ENCODE measurements at places on chromosomes 7 and 10. TPM values are rescaled to one million over a fixed set of nuclear protein-coding genes. Genes with fewer than 3 reads are reported as not detected.

DNA sequence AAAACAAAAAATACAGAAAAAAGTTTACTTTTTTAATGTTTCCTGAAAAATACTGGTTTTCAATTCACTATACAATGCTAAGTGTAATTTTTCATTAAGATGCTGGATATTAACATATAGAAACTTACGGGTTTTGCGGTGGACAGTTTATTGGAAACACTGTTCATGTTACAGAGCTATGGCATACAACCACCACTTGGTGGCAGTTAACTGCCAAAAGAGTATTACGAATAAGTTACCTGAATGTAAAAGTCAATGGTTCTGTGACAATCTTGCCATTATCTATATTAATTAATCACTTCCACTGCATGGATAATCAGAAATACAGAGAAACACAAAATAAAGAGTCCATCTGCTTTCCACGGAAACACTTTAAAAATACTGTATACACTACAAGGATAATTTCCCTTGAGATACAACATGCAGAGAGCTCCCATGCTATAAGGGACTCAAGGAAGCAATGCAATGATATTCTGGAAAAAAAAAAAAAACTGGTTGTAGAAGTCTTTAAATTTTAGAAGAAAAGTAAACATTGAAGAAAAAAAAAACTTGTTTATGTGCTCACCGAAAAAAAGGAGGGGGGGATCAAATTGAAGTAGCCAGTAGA, 97.0 kb downstream of the TPK1 start:
- no peaks in the 10 kb centered on the region for H3K36me3 ChIP-seq
- no peaks in the 10 kb centered on the region for H3K27me3 ChIP-seq
- peaks cover 2% of the 10 kb centered on the region for H3K4me1 ChIP-seq
- DNase-seq = peak; percentile 38

The ODAD2 gene
- total RNA-seq = not detected

- no peaks in the 10 kb centered on the region for H3K36me3 ChIP-seq
- no peaks in the 10 kb centered on the region for H3K27me3 ChIP-seq
- no peak overlapping the region for H3K27ac ChIP-seq
- no peak for DNase-seq
- H3K4me1 ChIP-seq = no peaks in the 10 kb centered on the region
These were observed 1481.3 kb downstream of the GATA3 start for GRCh38 chr10:9535744-9536143.

- H3K4me1 ChIP-seq = no peaks in the 10 kb centered on the region
- peaks cover 9% of the 10 kb centered on the region for H3K27me3 ChIP-seq
- no peak for DNase-seq
- no peaks in the 10 kb centered on the region for H3K36me3 ChIP-seq
These were observed 119.8 kb downstream of the EGFR start for GRCh38 chr7:55138663-55139062.

The C7orf33 gene
- total RNA-seq = not detected

DNA sequence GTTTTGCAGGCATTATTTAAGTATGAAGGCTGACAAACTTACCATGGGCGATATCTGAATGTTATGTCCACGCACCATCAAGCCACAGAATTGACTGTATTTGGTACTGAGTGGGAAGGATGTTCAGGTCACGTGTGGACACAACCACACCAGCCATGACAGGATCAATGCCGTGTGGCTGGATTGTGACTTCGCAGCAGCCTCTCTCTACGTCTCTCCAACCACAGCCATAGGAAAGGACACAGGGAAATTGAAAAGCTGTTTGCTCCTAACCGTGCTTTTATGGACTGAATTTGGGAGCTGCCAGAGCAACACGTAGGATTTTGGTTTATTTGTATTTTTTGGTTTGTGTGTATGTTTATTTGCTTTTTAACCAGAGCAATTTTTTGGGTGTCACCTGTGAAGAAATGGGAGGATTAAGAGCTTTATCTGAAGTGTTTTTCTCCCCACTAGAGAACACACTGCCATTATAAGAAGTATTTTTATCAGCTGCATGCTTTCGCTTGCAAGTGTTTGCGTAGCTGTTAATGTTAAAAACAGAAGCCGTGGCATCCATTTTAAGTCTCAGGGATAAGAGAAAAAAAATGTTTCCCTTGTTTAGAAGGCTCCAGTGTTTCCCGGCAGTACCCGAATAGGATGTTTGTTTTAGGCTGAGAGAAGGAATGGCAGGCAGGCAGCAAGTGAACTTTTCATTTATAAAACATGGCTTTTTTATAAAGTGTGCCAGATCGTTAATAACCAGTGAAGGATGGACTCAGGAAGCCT, 401.1 kb upstream of the NFE2L3 start:
- no peaks in the 10 kb centered on the region for H3K36me3 ChIP-seq
- H3K27ac ChIP-seq = no peak overlapping the region
- no peaks in the 10 kb centered on the region for H3K27me3 ChIP-seq
- no peak for DNase-seq
- H3K4me1 ChIP-seq = no peaks in the 10 kb centered on the region

The CALY gene
- not detected for total RNA-seq

DNA sequence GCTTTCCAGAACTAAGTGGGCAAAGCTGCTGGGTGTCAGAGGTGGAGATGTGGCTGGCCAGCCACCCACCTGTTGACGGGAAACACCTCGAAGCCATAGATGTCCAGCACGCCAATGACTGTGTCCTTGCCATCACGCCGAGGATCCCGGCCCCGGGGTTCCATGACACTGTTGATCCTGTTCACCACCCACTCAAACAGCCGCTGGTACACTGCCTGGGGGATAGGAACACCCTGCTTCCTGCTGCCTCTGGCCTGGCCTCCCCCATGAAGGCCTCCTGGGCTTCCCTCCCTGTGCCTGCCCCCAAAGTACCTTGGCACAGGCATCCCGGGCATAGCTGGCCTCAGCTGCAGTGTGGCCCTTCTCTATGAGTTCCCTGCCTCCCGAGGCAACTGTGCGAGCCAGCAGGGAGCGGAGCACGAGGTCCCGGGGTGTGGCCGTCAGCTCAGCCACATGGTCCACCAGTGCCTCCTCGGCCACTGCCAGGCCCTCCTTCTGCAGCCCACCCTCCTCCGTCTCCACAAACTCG, 8.2 kb downstream of the MYO1G start:
- no peak overlapping the region for H3K27ac ChIP-seq
- no peaks in the 10 kb centered on the region for H3K27me3 ChIP-seq
- no peak overlapping the region for H3K4me3 ChIP-seq

The INTS15 gene
- 40.4 TPM for total RNA-seq

DNA sequence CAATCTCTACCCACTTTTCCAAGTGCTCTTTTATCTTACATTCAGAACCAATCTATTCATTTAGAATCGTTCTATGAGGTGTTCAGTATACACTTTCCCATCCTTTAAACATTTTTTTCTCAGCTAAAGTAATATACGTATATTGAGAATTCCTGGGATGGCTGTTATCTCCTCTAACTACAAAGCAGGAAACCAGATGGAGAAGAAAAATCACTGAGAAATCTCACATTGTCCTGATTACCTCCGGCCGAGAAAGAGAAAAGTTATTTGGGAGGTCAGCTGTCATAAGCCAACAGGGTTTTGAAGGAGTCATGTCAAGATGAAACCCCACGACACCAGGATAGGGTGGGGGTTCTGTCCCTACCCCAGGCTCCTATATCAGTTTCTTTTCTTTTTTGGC, 99.2 kb upstream of the KDM7A start:
- no peak overlapping the region for H3K27ac ChIP-seq
- no peaks in the 10 kb centered on the region for H3K36me3 ChIP-seq
- no peaks in the 10 kb centered on the region for H3K4me1 ChIP-seq
- no peaks in the 10 kb centered on the region for H3K27me3 ChIP-seq

- DNase-seq = no peak
- H3K4me3 ChIP-seq = no peak overlapping the region
- no peak overlapping the region for H3K27ac ChIP-seq
- H3K36me3 ChIP-seq = peaks cover 5% of the 10 kb centered on the region
- H3K27me3 ChIP-seq = no peaks in the 10 kb centered on the region
These were observed 135.9 kb downstream of the HIBADH start for GRCh38 chr7:27526611-27527347.

The HOGA1 gene
- total RNA-seq = not detected

The CFAP70 gene
- 0.57 TPM for total RNA-seq

DNA sequence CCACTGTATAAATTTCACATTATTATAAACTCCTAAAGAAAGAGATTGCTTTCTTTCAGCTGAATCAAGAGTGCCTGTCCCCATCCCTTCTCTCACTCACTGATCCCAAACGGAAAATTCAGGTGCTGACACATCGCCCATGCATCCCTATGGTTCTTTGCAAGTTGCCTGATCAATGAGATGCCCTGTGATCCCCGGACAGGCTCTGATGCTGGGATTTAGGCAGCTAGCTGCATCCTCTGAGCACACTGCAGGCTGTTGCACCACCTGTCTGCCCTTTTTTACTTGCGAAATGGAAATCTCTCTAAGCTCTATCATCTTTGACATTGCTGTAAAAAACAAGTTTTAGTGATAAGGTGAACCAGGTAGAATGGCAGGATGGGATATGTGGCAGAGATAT, 456.5 kb downstream of the GATA3 start:
- DNase-seq = no peak
- no peaks in the 10 kb centered on the region for H3K4me1 ChIP-seq
- no peak overlapping the region for H3K4me3 ChIP-seq
- H3K27me3 ChIP-seq = peaks cover 11% of the 10 kb centered on the region
- no peak overlapping the region for H3K27ac ChIP-seq

GRCh38 chr7:101243646-101244374, 1.1 kb downstream of the FIS1 start:
- peaks cover 43% of the 10 kb centered on the region for H3K4me1 ChIP-seq
- H3K27ac ChIP-seq = peak overlapping the region; percentile 97
- peak overlapping the region; percentile 88 for H3K4me3 ChIP-seq
- H3K27me3 ChIP-seq = no peaks in the 10 kb centered on the region
- no peak for DNase-seq
- H3K36me3 ChIP-seq = peaks cover 18% of the 10 kb centered on the region

DNA sequence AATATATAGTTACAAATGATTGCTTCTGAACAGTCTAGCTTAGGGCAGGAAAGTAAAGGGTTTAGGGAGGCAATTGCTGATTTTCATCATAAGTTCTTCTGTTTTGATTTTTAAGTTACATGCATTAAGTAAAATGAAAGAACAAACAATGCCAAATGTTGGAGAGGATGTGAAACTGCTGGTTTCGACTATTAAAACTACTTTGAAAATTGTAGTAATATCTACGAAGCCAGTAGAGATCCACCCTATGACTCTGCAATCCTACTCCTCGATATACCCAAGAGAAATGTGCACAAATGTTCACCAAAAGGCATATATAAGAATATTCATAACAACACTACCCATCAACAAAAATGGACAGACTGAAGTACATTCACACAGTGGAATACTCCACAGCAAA, 24.3 kb downstream of the PDZD8 start:
- H3K36me3 ChIP-seq = peaks cover 3% of the 10 kb centered on the region
- no peak overlapping the region for H3K27ac ChIP-seq
- H3K4me3 ChIP-seq = no peak overlapping the region
- H3K27me3 ChIP-seq = no peaks in the 10 kb centered on the region
- peaks cover 25% of the 10 kb centered on the region for H3K4me1 ChIP-seq
- DNase-seq = no peak

The GIMAP7 gene
- total RNA-seq = 239 TPM

The ZNF804B gene
- not detected for total RNA-seq

GRCh38 chr10:101671453-101671852, 23.5 kb downstream of the FBXW4 start:
- no peak for DNase-seq
- peaks cover 6% of the 10 kb centered on the region for H3K4me1 ChIP-seq
- H3K27me3 ChIP-seq = no peaks in the 10 kb centered on the region
- peaks cover 40% of the 10 kb centered on the region for H3K36me3 ChIP-seq
- H3K4me3 ChIP-seq = no peak overlapping the region
- no peak overlapping the region for H3K27ac ChIP-seq

The C7orf57 gene
- total RNA-seq = 0.21 TPM

GRCh38 chr10:68202960-68203353, 29.0 kb downstream of the ATOH7 start:
- H3K27me3 ChIP-seq = peaks cover 17% of the 10 kb centered on the region
- H3K27ac ChIP-seq = no peak overlapping the region
- no peaks in the 10 kb centered on the region for H3K4me1 ChIP-seq
- H3K36me3 ChIP-seq = no peaks in the 10 kb centered on the region
- no peak for DNase-seq

DNA sequence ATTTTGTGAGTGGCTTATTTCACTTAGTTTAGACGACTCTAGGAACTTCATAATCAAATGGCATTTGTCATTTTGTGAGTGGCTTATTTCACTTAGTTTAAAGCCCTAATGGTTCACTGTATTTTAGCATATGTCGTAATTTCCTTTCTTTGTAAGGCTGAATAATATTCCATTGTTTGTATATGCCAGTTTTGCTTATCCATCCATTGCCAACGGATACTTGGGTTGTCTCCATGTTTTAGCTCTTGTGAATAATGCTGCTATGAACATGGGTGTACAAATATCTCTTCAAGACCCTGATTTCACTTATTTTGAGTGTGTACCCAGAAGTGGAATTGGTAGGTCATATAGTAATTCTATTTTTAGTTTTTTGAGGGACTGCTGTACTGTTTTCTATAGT, 31.8 kb downstream of the DOCK1 start:
- H3K27ac ChIP-seq = no peak overlapping the region
- no peaks in the 10 kb centered on the region for H3K27me3 ChIP-seq
- H3K36me3 ChIP-seq = no peaks in the 10 kb centered on the region
- DNase-seq = no peak
- H3K4me1 ChIP-seq = no peaks in the 10 kb centered on the region

GRCh38 chr10:124622158-124622557, 122.0 kb downstream of the FAM53B start:
- no peak overlapping the region for H3K27ac ChIP-seq
- H3K4me1 ChIP-seq = peaks cover 36% of the 10 kb centered on the region
- peaks cover 10% of the 10 kb centered on the region for H3K36me3 ChIP-seq
- no peak overlapping the region for H3K4me3 ChIP-seq
- DNase-seq = no peak

DNA sequence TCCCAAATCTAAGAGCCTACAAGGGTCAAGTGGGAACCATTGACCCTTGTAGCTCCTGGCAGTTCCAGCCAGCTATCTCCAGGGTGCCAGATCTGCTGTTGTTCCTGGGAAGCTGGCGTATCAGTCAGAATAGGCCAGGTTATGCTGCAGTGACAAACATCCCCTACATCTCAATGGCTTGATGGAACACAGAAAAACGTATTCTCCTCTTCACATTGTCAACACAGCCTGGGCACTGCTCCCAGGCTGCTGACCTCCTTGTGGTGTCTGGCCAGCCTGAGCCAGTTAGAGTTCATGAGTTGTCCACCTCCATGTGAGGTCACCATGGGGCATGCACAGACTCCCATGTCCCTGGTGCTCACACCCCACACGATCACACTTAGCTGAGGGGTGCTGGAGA, 9.5 kb upstream of the TNRC18 start:
- H3K36me3 ChIP-seq = peaks cover 1% of the 10 kb centered on the region
- no peak for DNase-seq
- H3K4me1 ChIP-seq = peaks cover 14% of the 10 kb centered on the region
- H3K27me3 ChIP-seq = peaks cover 43% of the 10 kb centered on the region

DNA sequence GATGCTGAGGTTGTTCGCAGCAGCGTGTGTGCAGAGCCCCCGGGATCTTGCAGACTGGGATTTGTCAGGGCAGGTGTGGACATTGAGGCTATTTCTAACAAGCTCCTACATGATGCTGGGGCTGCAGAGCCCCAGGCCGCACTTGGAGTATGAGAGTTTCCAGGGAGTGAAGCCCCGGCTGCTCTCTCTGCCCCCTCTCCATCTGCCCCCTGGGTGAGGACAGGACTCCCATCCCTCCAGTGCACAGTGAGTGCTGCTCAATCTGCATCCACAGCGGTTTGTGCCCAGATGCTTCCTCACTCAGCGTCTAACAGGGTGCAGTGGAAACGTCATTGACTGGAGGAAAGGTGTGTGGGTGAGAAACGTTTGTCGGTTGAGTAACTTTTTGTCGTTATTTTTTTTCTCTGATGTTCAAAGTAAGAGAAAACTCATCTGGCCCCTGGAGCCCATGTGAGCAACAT, 25.3 kb downstream of the IL2RA start:
- H3K4me1 ChIP-seq = peaks cover 82% of the 10 kb centered on the region
- H3K27me3 ChIP-seq = no peaks in the 10 kb centered on the region
- no peak overlapping the region for H3K4me3 ChIP-seq
- peak; percentile 6 for DNase-seq
- peak overlapping the region; percentile 91 for H3K27ac ChIP-seq

All from activated CD4-positive, alpha-beta T cell treated with anti-CD3 and anti-CD28 coated beads, Interleukin-2, amount 10 ng/mL, durations not matched to agents 7 days and 5 days (primary cell).